GM23248 (cell line): ENCODE measurements at places on chromosomes 6 and 20. TPM values are rescaled to one million over a fixed set of nuclear protein-coding genes. Genes with fewer than 3 reads are reported as not detected.

DNA sequence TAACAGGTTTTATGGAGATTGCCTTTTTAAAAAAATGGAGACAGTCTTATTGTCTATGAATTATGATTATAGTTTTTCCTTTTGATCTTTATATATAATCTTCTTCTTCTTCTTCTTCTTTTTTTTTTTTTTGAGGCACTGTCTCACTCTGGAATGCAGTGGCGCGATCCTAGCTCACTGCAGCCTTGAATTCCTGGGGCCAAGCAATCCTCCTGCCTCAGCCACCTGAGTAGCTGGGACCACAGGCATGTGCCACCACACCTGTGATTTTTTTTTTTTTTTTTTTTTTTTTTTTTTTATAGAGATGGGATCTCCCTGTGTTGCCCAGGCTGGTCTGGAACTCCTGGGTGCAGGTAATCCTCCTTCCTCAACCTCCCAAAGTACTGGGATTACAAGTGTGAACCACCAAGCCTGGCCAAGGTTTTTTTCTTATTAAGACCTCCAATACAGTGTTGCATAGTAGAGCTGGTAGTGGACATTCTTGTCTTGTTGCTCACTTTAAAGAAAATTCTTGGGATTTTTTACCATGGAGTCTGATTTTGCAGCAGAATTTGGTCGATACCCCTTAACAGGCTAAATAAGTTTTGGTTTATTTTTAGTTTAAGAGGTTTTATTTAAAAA, 46.5 kb downstream of the STK4 start:
- no peaks in the 10 kb centered on the region for H3K27me3 ChIP-seq
- DNase-seq = peak; percentile 76
- H3K4me3 ChIP-seq = peak overlapping the region; percentile 13; the same call in 1 of the 2 replicates
- H3K4me1 ChIP-seq = peaks cover 89% of the 10 kb centered on the region

GRCh38 chr20:24064915-24065314, 76.3 kb upstream of the GGTLC1 start:
- H3K27ac ChIP-seq = no peak overlapping the region
- no peaks in the 10 kb centered on the region for H3K27me3 ChIP-seq
- no peak for DNase-seq
- no peaks in the 10 kb centered on the region for H3K36me3 ChIP-seq

- H3K4me3 ChIP-seq = peak overlapping the region; percentile 49
- H3K27me3 ChIP-seq = no peaks in the 10 kb centered on the region
- no peaks in the 10 kb centered on the region for H3K36me3 ChIP-seq
- H3K4me1 ChIP-seq = peaks cover 27% of the 10 kb centered on the region
- DNase-seq = peak; percentile 96
Measured at GRCh38 chr20:50320901-50321796, 130.5 kb downstream of the CEBPB start.

- H3K4me1 ChIP-seq = no peaks in the 10 kb centered on the region
- no peak overlapping the region for H3K27ac ChIP-seq
- H3K27me3 ChIP-seq = no peaks in the 10 kb centered on the region
Measured at GRCh38 chr20:62822788-62823651, 6.2 kb downstream of the COL9A3 start.

DNA sequence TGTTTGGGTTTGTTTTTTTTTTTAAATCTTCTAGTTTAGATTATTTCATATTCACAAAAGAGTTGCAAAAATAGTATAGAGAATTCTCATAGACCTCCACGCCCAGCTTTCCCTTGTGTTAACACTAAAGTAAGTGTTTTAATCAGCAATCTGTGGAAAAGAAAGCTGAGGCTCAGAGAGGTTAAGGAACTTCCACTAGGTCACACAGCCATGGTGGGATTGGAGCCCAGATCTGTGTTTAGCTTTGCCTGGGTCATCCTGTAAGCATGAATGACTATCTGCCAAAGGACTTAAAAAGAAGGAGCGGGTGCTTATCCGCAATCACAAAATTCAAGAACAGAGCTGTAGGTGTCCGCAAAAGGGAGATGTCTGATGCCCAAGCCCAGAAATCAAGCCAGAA, 60.5 kb downstream of the EDN3 start:
- H3K4me1 ChIP-seq = no peaks in the 10 kb centered on the region
- no peak overlapping the region for H3K4me3 ChIP-seq
- DNase-seq = no peak
- no peak overlapping the region for H3K27ac ChIP-seq
- no peaks in the 10 kb centered on the region for H3K36me3 ChIP-seq

DNA sequence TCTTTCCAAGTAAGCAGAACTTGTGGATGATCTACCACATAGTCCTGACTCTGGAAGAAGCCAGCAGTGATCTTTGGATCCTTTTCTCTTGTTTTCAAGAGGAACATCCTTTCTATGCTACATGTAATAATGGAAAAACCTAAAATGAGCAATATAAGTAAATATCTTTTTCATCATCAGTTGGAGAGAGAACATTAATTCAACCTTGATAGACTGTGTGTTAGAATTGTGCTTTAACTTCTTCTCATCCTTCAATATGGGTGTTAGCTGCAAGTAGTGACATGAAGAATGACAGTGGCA, 65.6 kb upstream of the IFNGR1 start:
- no peak overlapping the region for H3K4me3 ChIP-seq
- no peak for DNase-seq
- no peak overlapping the region for H3K27ac ChIP-seq
- no peaks in the 10 kb centered on the region for H3K36me3 ChIP-seq
- no peaks in the 10 kb centered on the region for H3K27me3 ChIP-seq

- no peak overlapping the region for H3K4me3 ChIP-seq
- H3K27me3 ChIP-seq = no peaks in the 10 kb centered on the region
- no peaks in the 10 kb centered on the region for H3K4me1 ChIP-seq
- peaks cover 22% of the 10 kb centered on the region; the same call in 1 of the 2 replicates for H3K36me3 ChIP-seq
- no peak overlapping the region for H3K27ac ChIP-seq
Measured at GRCh38 chr20:41403604-41404003, 37.0 kb upstream of the EMILIN3 start.

GRCh38 chr20:5395932-5396727, 79.4 kb upstream of the PROKR2 start:
- H3K27ac ChIP-seq = no peak overlapping the region
- no peaks in the 10 kb centered on the region for H3K4me1 ChIP-seq
- no peaks in the 10 kb centered on the region for H3K27me3 ChIP-seq
- H3K36me3 ChIP-seq = no peaks in the 10 kb centered on the region

- peak overlapping the region; percentile 24; the same call in 1 of the 2 replicates for H3K4me3 ChIP-seq
- no peak for DNase-seq
- no peaks in the 10 kb centered on the region for H3K4me1 ChIP-seq
- H3K27me3 ChIP-seq = peaks cover 78% of the 10 kb centered on the region
- H3K36me3 ChIP-seq = no peaks in the 10 kb centered on the region
Measured at GRCh38 chr6:10383331-10384090, 31.4 kb downstream of the TFAP2A start.

DNA sequence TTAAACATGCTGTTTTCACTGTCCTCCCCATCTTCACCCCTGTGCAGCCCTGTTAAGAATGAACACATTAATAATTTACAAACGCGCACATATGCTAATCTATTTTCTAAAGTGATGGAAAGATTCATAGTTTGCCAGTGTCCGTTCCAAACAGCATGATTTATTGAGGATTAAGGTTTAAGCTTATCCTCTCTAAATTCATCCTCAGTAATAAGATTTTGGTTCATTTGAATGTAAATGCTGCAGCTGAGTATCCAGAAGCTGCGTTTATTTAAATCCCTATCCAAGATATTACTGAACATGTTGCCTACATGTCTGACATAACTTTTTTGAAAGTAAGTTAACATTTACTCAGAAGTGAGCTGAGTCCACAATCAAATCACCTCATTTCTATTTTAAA, 42.8 kb upstream of the FAM135A start:
- no peak for DNase-seq
- H3K36me3 ChIP-seq = no peaks in the 10 kb centered on the region
- peaks cover 52% of the 10 kb centered on the region for H3K27me3 ChIP-seq
- no peak overlapping the region for H3K4me3 ChIP-seq

DNA sequence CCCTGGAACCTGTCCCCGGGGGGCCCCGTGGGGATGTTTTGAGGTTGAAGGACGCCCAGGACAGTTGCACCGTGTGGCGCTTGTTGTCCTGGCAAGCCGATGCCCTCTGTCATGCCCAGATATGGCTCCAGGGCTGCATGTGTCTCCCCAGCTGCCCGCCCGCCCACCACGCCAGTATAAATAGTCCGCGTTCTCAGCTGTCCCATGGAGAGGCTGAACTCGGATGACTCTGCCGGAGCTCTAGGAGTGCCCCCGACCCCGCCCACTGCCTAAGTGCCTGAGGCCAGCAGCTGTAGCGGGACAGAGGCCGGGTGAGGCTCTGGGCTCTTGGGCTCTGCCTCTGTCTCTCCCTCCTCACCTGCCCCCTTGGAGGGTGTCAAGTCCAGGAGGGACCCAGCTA, 83.0 kb upstream of the GATA5 start:
- no peak for DNase-seq
- no peak overlapping the region for H3K4me3 ChIP-seq
- no peaks in the 10 kb centered on the region for H3K36me3 ChIP-seq
- H3K27ac ChIP-seq = no peak overlapping the region
- peaks cover 72% of the 10 kb centered on the region for H3K27me3 ChIP-seq

DNA sequence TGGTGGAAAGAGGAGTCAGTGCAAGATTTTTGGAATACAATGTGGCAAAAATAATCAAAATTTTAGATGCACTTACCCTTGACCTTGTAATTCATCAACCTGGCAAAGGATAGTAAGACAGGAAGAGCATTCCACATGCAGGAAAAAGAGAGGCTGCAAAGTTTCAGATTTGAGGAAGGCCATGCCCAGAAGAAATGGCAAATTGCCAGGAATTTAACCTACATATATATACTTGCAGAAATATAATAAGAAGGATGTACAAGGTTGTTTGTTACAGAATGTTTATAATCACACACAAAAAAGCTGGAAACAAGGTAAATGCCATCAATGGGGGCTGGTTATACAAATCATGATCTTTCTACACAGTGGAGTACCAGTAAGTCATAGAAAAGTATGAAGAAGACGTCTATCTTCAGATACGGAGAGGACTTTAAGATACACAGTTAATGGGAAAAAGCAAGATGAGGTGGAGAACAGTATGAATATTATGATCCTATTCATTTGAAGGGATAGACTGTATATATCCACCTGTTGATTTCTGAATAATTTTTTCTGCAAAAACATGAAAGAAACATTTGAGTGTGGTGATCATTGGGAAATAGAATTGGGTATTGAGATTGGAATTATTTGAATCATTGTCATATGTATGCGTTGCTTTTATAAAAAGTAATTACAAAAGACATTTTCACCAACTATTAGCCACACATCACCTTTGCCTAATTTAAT, 253.8 kb downstream of the TBC1D7 start:
- H3K27ac ChIP-seq = no peak overlapping the region
- H3K27me3 ChIP-seq = no peaks in the 10 kb centered on the region; the same call in 1 of the 2 replicates
- no peaks in the 10 kb centered on the region for H3K4me1 ChIP-seq
- no peak overlapping the region for H3K4me3 ChIP-seq

- H3K27ac ChIP-seq = no peak overlapping the region
- H3K4me1 ChIP-seq = no peaks in the 10 kb centered on the region
- H3K27me3 ChIP-seq = no peaks in the 10 kb centered on the region
- DNase-seq = no peak
- H3K4me3 ChIP-seq = no peak overlapping the region
- no peaks in the 10 kb centered on the region for H3K36me3 ChIP-seq
Measured at GRCh38 chr6:14312587-14312986, 195.0 kb downstream of the CD83 start.

- H3K4me1 ChIP-seq = peaks cover 17% of the 10 kb centered on the region
- no peak overlapping the region for H3K27ac ChIP-seq
- no peaks in the 10 kb centered on the region for H3K27me3 ChIP-seq
- no peak for DNase-seq
Measured at GRCh38 chr6:41720262-41720620, 15.2 kb downstream of the TFEB start.

DNA sequence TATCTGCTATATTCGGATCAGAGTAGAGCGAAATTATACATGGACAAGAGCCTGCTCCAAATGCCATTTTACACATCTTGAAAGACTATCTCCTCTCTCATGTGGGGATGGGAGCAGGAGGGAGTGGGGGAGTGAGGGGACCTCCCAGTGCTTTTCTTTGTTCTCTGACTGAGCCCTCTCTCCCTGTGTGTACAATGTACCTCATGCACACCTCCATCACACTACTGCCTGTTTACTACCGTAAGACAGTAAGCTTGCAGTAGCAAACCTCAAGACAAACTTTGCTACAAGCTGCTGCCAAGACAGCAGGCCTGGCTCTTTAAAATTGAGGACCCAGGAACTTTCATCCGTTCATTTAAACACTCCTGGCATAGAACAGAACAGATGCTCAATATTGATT, 7.2 kb downstream of the NHSL1 start:
- H3K36me3 ChIP-seq = no peaks in the 10 kb centered on the region
- no peak for DNase-seq
- no peaks in the 10 kb centered on the region for H3K27me3 ChIP-seq
- H3K4me3 ChIP-seq = no peak overlapping the region
- H3K27ac ChIP-seq = no peak overlapping the region
- peaks cover 9% of the 10 kb centered on the region for H3K4me1 ChIP-seq

GRCh38 chr6:17218749-17219093, 62.4 kb upstream of the RBM24 start:
- no peak for DNase-seq
- H3K4me1 ChIP-seq = no peaks in the 10 kb centered on the region
- no peaks in the 10 kb centered on the region for H3K27me3 ChIP-seq
- no peaks in the 10 kb centered on the region for H3K36me3 ChIP-seq
- H3K4me3 ChIP-seq = no peak overlapping the region

DNA sequence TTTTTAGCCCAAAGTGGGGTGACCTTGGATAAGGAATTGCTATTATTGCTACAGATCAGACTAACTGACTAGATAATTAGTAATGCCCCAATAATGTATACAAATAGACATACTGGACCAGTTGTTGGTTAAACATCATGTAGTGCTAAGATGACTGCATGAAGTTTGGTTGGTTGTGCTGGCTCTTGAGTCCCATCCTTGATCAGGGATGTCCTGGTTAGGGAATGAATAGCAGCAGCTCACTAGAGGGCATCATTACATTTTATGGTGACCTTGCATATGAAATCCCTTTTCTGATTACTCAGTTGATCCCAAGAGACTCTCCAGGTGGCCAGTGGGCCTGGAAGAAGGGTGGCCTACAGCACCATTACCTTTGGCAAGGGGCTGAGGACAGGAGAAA, 10.9 kb downstream of the TPBG start:
- H3K27me3 ChIP-seq = no peaks in the 10 kb centered on the region
- H3K27ac ChIP-seq = no peak overlapping the region
- H3K36me3 ChIP-seq = no peaks in the 10 kb centered on the region
- H3K4me3 ChIP-seq = no peak overlapping the region
- DNase-seq = no peak
- H3K4me1 ChIP-seq = peaks cover 31% of the 10 kb centered on the region

DNA sequence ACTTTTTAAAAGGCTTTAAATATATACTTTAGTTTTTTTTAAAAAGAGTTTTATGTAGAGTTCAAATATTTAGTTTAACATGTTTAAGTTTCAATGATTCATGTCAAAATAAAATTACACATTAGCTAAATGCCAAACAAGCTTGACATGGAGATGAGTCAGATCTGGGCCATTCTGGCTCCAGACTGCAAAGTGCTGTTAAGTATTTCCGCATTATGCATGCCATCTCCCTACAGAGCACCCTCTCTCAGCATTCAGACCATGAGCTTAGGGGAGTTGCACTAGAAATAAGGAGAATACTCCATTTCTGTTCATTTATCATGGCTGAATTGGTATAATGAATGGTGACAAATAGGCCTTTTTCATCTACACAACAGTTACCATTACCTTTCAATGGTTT, 21.5 kb upstream of the HS3ST5 start:
- H3K27me3 ChIP-seq = no peaks in the 10 kb centered on the region
- DNase-seq = peak; percentile 44
- no peaks in the 10 kb centered on the region for H3K36me3 ChIP-seq
- no peak overlapping the region for H3K27ac ChIP-seq
- H3K4me3 ChIP-seq = no peak overlapping the region

SASH1 gene
- total RNA-seq = 89.7 and 99.0 TPM in 2 replicates

NCOA3 gene
- 36.4 and 36.6 TPM in 2 replicates for total RNA-seq

BPI gene
- not detected in 2 replicates for total RNA-seq

C20orf141 gene
- not detected in 2 replicates for total RNA-seq

IPCEF1 gene
- not detected in 2 replicates for total RNA-seq

GNMT gene
- total RNA-seq = not detected in 2 replicates
